ENCODE measurements at places on chromosomes 2 and 18.

GRCh38 chr2:227884511-227884947 lies 13.1 kb downstream of the DAW1 start:
- peak; percentile 86 for DNase-seq

DNA sequence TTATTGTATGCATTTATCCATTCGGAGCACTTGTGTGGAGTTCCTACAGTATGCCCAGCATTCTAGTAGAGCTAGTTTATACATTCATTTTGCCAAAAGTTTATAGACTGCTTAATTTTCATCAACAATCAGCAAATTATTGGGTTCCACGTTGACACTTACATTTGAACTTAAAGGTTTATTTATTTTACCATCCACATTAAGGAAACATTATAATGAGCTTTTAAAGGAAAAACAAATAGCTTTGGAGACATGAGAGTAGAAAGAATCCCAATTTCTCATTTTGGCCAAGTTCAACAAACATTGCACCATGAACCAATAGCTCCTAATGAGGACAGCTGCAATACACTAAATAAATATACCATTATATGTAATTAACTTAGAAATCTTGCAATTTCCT lies 501.2 kb upstream of the SMIM21 start:
- no peak for DNase-seq

GRCh38 chr2:202494300-202495229 lies 118.4 kb downstream of the BMPR2 start:
- no peak for DNase-seq

DNA sequence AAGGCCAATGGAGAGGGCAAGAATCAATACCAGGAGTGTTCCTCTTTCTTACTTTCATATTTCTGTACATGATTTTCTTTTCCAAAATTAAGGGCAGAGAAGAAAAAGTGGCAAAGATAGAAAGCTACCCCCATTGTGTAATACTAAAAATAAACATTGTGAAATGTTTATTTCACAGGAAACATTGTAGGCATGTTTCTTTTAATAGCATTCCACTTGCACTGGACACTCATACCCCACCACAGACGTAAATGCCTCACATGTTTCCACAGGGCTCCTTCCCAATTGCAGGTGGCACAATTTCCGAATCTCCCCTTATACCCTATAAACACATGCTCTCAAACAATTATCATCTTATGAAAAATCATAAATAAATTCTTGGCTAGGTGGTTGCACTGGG lies 645.1 kb upstream of the SETBP1 start:
- no peak for DNase-seq

GRCh38 chr2:216920937-216921456 lies 61.1 kb upstream of the TNP1 start:
- DNase-seq: no peak

GRCh38 chr2:127567351-127567854 lies 31.9 kb downstream of the MYO7B start:
- DNase-seq: no peak

DNA sequence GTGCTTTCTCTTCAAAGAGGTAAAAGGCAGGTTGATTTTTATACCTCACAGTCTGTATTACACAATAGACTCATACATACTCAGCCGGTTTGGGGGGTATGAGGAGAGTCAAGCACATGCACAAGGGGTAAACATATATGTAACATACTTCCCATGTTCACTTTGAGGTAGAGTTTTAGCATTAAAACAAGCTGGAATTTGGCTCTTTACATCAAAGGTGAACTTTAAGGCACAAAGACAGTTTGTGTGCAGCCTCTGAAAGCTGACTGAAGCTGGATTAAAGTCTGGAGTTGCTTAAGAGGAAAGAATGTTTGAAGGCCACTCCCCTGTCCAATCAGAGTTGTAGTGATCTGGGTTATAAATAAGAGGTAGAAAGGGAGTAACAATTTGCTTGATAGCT lies 282.0 kb downstream of the DPP10 start:
- DNase-seq: no peak

DNA sequence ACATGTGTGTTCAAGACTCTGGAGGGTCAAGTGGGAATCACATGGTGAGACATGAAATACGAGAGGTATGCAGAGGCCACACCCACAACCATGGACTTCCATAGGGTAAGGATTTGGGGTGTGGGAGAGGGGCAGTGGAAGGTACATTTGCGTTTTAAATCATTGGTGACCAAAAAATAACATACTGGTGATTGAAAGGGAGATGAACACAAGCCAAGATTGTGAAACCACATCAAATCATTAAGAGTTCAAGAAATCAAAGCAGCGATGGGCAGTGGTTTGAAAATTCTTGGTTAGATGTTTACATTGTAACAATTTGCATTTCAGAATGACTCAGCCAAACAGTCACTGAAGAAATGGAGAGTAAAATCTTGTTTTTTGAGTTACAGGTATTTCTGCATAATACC lies 1.9 kb upstream of the CABYR start:
- no peak for DNase-seq

GRCh38 chr2:232581725-232582124 lies 31.2 kb downstream of the EIF4E2 start:
- no peak for DNase-seq

DNA sequence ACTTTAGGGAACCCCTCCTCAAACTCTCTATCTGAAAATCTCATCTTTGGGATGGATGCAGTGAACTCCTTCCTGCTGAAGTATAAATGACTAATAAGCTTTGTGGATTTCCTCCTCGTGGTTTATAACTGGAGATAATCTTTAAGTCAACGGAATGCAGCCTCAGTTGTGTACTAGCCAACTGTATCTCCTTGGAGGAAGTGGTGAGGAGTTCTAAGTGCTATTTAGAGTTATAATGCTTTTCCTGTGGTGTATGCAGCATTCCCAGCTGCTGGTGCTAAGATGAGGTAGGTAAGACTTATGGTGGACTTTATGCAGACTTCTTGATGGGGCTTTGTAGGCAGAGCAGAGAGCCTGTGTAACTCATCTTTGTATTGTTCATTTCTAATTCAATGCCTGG lies 90.9 kb downstream of the LYPD6B start:
- no peak for DNase-seq

- DNase-seq: no peak
These were observed 107.0 kb upstream of the PTPRM start for GRCh38 chr18:7459851-7460770.

DNA sequence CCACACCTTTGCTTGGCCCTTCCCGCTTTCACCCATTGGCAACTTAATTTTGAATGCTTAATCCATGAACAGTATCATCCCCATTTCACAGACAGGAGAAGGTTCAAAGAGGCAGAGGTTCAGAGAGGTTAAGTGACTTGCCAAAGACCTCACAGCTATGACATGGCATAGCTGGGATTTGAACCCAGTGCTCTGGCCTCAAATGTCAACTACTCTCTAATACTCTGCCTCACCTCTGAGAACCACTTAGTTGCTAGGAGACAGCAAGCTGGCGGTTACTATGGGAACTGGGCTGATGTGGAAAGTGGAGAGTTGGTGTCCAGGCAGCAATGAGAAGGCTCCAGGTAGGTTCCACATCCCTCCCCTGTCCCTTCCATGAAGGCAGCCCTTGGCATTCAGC lies 15.8 kb upstream of the PRSS56 start:
- no peak for DNase-seq

- DNase-seq: no peak
These were observed 76.6 kb downstream of the EMX1 start for GRCh38 chr2:72993933-72994280.

DNA sequence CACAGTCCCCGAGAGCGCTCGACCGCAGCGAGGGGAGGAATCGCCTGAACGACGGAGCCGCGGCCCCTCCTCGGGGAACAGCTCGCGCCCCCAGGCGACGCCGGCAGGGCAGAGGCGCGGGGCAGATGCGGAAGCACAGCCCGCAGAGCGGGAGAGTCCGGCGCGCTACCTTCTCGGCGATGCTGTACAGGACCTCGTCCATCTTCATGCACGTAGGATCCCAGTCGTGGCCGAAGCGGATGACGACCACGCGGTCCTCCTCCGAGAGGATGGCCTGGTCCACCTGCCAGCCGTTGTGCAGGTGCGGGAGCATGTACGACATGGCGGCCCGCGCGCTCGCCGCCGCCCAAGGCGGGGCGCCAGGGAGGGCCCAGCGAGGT lies 302 bp downstream of the TXNL4A start:
- peak; percentile 60 for DNase-seq

- DNase-seq: peak; percentile 65
These were observed 177.1 kb upstream of the HAAO start for GRCh38 chr2:42969231-42970150.

DNA sequence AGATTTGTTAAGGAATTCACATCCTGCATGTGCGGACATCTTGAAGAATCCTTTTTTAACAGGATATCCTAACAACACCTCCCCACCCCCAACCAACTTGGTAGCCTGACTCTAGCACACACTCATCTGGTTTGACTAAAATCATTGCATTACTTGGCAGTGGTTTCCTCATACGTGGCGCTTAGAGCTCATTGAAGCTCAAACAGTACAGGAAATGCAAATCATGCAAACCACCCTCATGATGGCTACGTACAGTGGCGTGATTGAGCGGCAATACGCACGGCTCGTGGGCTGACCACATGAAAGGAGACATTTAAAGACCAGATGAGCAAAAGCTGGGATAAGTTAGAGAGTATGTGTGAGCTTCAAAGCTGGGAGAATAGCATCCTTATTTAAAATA lies 336.2 kb downstream of the ZEB2 start:
- no peak for DNase-seq

DNA sequence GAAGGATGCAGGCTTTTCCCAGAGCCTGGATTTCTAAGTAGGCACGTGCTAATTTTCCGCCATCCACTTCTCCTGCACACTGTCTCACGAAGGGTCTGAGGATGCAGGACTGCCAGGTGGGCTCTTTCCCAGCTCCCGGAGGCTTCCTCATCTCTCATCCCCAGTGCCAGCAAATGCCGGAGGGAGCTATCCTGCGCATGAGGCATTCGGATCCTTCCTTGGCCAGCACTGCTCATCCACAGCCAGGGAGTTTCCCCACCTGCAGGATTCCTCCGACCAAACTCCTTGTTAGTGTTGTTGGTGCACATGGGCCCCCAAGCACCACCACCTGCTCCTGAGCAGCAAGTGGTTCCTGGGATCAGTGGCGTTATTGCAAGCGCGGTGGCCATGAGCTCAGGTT lies 5.0 kb downstream of the CNDP1 start:
- DNase-seq: no peak

DNA sequence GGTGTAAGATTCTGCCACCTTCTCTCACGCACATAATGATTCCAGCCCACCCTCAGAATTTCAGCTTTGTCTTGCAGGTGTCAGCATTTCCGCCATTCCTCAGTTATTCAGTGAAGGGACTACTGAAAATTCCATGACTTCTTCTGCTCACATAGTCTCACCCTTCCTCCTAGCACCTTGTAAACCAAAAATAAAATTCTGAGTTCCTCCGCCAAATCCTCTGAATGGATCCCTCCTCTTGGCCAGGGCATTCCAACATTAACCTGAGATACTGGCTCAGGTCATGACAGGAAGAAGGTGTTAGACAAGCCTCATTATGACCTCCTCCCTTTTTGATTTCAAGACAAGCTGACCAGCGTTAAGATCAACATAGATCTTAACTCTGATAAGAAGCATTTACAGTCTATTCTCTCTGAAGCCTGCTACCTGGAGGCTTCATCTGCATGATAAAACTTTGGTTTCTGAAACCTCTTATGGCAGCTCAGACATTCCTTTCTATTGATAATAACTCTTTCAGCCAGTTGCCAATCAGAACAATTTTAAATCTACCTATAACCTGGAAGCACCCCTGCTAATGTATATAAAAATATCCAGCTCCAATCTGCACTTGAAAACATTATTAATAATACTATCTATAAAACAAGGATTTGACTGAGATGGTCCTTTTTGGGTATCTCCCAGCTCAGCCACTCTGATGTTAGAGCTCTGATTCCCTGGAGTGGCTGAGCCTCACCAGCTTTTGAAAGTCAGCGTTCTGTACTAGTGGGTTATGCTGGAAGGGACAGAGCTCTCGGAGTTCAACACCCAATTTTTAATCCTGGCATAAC lies 136.4 kb upstream of the APCDD1 start:
- no peak for DNase-seq

GRCh38 chr2:55653255-55653654 lies 35.8 kb upstream of the PPP4R3B start:
- DNase-seq: no peak

DNA sequence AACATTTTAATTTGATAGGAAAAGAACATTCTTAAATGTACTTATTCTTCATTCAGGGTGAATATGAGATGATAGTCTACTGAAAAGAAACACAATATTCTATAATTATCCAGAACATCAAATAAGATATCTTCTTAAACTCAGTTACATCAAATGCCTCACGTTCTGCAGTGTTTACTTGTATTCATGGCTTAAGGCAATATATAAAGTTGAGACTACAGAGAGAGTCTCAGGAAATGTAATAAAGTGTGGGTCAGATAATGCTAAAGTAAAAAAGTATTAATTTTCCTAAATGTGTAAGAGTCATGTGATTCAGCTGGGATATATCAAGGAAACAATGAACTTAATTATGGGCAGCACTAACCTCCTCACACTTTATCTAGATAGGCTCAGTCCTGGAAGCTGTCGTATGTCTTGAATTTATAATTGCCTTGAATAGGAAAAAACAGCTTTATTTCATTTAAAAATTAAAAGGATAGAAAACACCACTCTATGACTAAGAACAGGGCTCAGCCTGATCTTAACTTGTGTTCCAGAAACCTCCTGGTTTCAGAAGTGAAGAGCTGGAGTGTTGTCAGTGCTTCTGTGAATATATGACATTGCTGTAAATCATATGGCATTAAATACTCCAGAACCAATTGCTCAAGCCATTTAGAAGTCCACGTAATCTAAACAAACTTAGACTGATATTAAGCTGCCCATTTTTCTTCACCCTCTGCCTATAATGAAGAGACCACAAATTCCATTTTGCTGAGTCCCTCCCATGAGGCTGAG lies 240.2 kb downstream of the FSIP2 start:
- DNase-seq: no peak

Measured in ACHN (cell line).